Naive thymus-derived CD8-positive, alpha-beta T cell (primary cell): ENCODE measurements at places on chromosomes 13 and 19. TPM values are rescaled to one million over a fixed set of nuclear protein-coding genes. Genes with fewer than 3 reads are reported as not detected.

ZNF66 gene
- total RNA-seq = 15.7 TPM

DNA sequence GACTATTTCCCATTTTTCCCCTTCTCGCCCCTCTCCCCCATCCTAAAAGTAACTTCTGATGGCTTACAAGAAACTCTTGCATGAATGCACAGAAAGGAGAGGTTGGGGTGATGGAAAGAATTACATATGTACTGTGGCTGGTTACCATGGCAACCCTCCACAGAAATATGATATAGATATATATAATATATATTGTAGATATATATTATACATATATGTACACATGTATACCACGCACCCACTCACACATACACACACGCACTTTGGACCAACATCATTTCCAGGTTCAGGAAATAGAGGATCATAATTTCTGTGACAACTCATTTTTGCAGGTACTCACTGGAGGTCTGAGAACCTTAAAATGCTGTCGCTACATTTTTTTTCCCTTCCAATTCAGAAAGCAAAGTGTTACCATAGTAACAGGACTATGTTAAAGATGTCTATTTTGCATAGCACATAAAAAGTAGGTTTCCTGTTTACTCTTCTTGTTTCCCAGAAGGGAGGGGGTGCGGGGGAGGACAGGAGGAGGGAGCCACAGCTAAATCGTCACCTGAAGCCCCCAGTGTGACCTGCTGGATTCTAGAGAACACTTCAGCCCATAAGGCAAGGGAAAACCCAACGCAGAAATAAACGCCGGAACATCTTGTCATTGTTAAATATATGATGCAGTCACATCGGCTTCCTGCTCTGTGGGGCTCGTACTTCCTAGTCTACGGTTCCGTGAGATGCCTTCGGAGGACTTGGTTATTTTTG is 44.7 kb downstream of the EFNB2 start:
- H3K4me1 ChIP-seq = peaks cover 25% of the 10 kb centered on the region
- H3K27me3 ChIP-seq = peaks cover 73% of the 10 kb centered on the region
- no peak overlapping the region for H3K27ac ChIP-seq
- peak; percentile 30 for DNase-seq
- peak overlapping the region; percentile 69 for H3K4me3 ChIP-seq
- no peaks in the 10 kb centered on the region for H3K36me3 ChIP-seq

DNA sequence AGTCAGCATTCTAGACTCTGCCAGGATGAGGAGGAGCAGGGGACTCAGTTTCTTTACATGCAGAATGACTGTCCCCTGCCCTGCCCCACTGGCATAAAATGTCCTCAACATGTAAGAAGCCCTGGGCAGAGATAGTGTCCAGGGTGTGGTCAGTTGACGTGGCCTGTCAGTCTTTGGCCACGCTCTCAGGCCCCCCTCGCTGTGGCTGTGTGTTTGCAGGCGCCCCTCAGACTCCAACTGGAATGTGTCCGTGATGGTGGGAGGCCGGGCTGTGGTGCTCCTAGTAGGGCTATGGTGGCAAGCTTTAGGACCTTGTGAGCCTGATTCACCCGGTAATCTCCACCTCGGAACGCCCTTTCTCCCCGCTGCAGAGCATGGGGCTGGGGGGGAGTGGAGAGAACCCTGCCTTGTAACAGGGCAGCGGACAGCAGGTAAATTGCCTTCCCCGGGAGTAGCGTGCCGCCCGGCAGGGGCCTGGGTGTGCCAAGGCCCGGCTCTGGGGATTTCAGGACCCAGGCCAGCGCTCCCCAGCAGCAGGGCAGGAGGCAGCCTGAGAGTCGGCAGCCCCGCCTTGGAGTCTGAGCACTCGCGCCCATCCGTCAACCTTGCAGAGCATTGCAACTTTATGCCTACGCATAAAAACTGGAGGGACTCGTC is 62.3 kb downstream of the CHST8 start:
- H3K36me3 ChIP-seq = no peaks in the 10 kb centered on the region
- H3K27me3 ChIP-seq = peaks cover 21% of the 10 kb centered on the region
- no peaks in the 10 kb centered on the region for H3K4me1 ChIP-seq
- no peak overlapping the region for H3K4me3 ChIP-seq

- no peaks in the 10 kb centered on the region for H3K36me3 ChIP-seq
- peak overlapping the region; percentile 37 for H3K4me3 ChIP-seq
- H3K27me3 ChIP-seq = no peaks in the 10 kb centered on the region
- DNase-seq = peak; percentile 52
Observed at GRCh38 chr19:7337380-7338194, 11.2 kb upstream of the ARHGEF18 start.

DNA sequence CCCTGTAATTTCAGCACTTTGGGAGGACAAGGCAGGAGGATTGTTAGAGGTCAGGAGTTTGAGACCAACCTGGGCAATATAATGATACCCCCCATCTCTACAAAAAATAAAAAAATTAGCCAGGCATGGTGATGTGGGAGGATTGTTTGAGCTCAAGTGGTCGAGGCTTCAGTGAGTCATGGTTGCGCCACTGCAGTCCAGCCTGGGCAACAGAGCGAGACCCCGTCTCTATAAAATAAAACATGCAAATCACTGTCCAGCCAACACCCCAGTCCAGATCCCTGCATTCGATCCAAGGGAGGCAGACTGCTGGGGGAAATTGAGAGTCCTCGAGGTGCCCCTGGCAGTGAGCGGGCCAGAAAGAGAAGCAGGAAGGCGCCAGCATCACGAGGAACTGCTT is 7.0 kb downstream of the CYTH2 start:
- H3K27me3 ChIP-seq = no peaks in the 10 kb centered on the region
- H3K36me3 ChIP-seq = peaks cover 51% of the 10 kb centered on the region
- no peak overlapping the region for H3K4me3 ChIP-seq

DNA sequence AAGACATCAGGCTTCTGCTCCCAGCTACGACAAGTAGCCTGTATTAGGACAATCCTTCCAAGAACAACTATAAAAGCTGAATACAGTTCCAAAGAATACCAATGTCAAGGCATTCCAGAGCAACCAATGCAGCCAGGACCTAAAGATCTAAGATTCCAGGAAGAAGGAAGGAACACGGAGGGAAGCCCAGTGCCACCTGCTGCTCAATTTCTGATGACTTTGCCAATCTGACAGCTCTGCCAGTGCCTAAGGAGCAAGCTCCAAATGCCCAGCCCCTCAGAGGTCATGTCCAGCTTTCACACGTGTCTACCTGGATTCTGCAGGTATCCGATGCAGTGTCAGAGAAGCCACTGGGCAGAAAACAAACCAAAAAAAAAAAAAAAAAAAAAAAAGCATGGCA is 164.4 kb downstream of the IRS2 start:
- DNase-seq = no peak
- H3K36me3 ChIP-seq = no peaks in the 10 kb centered on the region
- H3K27ac ChIP-seq = no peak overlapping the region
- H3K4me3 ChIP-seq = no peak overlapping the region
- no peaks in the 10 kb centered on the region for H3K4me1 ChIP-seq

DNA sequence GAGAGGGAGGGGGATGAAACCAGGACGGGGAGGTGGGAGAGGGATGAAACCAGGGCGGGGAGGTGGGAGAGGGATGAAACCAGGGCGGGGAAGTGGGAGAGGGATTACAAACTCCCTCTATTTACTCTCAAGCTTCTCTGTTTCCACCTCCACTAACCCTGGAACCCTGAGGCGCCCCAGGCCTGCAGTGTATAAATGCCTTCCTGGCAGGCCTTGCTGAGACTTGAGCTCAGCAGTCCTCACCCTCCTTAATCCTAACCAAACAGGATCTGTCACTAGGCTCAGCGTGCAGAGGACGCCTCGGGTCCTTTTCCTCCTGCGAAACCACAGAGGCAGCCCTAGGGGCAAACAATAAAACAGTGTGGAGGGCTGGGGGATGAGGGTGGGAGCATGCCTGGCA is 32.1 kb upstream of the OR1M1 start:
- H3K36me3 ChIP-seq = no peaks in the 10 kb centered on the region
- H3K27ac ChIP-seq = no peak overlapping the region
- DNase-seq = no peak
- no peak overlapping the region for H3K4me3 ChIP-seq
- H3K27me3 ChIP-seq = peaks cover 8% of the 10 kb centered on the region
- no peaks in the 10 kb centered on the region for H3K4me1 ChIP-seq

DNA sequence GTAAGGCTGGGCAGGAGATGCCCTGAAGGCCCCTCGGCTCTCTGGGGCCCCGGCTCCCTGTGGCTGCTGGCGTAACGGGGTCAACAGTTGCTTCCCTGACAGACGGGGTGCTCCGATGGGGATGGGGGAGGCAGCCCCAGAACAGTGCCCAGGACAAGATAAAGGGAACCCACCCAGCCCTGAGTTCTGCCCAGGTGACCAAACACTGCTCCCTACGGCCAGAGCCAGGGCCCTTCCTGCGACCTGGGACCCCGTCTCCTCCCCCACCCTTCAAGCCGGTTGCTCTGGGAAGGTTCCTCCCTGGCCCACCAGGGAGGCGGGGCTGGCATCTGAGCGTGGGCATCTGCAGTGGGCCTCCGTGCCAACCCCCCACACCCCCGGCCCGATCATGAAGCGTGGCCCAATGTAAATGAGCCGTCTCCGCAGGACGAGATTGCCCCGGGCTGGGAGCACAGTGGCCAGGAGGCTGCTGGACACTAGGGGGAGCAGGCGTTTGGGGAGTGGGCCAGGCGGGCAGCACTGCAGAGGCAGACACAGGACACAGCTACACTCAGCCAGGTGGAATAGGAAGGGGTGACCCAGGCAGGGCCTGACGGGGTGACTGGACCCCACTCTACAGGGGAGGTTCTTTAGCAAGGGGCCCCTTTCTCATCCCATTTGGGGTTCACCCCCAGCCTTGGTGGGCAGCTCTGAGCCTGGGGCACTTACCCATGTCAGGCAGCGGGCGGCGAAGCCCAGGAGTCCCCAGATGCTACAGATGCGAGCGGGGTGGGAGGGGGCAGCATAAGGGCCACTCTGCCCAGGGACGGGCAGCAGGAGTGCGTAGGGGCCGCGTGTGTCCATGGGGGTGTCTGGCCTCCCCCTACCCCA is 1.2 kb upstream of the NKPD1 start:
- DNase-seq = no peak
- no peak overlapping the region for H3K27ac ChIP-seq
- H3K4me1 ChIP-seq = peaks cover 34% of the 10 kb centered on the region
- H3K27me3 ChIP-seq = peaks cover 6% of the 10 kb centered on the region
